ENCODE measurements at places on chromosomes 7 and 10.

DNA sequence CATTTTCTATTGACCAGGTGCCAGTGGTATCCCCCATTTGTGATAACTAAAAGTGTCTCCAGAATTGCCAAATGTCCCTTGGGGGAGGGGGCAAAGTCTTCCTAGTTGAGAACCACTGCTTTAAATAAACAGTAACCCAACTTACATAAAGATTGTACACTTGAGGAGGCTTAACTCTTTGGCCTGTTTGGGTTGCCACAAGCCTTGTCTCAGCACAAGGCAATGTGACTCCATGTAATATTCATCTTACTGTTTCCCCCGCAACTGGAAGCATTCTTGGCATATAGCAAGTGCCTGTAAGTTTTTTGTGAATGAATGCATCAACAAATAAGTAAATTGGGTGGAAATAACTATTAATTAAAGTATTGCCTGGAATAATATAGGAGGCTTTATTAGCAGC, 108.3 kb downstream of the ANK3 start:
- no peak for DNase-seq

GRCh38 chr10:97685395-97685958, 1.6 kb downstream of the AVPI1 start:
- DNase-seq, result no peak

DNA sequence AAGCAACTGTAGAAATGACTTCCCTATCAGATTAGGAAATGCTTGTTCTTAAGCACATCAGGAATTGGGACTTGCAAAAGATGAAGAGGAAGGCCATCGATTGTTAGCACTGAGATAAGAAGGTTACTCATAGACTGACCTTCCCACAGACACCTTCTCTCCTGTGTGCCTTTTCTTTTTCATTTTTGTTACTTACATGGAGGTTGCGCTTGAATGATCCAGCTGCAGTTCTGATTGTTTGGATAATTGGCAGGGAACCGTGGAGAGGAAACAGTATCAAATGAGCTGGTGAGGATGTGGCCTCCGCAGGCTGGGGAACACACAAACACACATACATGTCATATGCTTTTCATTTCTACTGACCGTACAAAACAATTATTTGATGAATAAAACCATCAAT, 134.9 kb upstream of the RSU1 start:
- DNase-seq, result no peak

DNA sequence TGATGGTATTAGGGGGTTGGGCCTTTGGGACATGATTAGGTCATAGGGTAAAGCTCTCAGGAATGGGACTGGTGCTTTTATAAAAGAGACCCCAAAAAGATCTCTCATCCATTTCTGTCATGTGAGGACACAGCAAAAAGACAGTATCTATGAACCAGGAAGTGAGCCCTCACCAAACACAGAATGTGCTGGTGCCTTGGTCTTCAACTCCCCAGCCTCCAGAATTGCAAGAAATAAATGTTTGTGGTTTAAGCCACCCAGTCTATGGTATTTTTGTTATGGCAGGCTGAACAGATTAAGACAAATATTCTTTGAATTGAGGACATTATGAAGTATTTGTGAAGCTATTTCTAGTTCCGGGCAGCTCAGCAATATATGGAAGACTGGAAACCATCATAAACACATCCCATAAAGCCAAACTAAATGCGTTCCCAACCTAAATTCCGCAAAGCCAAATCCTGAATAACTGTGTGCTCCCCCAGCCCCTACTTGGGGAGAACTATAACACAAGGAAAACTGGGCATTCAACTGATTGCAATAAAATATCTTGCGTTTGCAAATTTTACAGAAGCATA, 153.7 kb downstream of the GALNT17 start:
- DNase-seq, result no peak

DNA sequence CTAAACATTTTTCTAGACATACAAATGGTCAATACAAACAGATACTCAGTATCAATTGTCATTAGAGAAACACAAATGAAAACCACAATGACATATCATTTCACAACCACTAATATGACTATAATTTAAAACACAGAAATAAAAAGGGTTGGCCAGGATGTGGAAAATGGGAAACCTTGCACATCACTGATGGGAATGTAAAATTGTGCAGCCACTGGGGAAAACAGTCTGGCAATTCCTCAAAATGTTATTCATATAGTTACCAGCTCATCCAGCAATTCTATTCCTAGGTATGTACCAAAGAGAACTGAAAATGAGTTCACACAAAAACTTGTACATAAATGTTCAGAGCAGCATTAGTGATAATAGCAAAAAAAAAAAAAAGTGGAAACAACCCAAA, 106.1 kb upstream of the LRRTM3 start:
- no peak for DNase-seq

DNA sequence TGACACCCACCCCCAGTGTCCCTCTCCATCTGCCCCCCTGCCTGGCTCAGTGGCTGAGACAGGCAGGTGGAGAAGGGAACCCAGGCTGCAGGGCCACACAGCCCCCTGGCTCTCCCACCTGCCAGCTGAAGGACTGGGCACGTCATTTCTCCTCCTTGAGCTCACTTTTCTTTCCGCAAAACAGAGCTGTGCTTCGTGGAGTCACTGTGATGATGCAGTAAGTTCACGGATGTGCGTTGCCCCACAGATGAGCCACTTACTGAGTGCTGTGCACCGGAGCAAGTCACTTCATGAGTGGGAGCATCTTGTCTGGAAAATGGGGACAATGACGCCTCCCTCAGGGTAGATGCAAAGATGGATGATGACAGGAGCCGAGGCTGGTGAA, 2.7 kb downstream of the OPN4 start:
- DNase-seq, result no peak

DNA sequence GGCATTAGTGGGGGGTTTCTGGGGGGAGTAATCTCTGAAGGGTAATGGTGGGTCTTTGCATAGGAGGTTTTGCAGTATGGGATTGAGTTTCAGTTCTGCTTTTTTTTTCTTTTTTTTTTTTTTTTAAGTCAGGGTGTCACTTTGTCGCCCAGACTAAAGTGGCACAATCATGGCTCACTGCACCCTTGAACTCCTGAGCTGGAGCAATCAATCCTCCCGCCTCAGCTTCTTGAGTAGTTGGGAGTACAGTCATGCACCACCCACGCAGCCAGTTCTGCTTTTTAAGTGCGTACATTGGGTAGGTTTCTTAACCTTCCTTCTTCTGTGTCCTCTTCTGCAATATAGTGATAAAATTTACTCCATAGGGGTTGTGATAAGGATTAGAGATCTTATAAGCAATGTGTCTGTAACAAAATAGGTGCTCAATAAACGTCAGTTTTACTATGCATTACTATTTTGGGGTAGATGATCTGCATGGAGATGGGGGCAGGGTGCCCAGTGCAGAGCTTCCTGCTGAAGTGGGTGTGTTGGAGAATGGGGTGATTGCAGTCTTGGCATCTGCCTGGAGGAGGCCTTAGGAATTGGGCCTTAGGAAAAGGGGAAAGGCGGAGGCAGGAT, 9.6 kb downstream of the KAZALD1 start:
- no peak for DNase-seq

- no peak for DNase-seq
These were observed 35.0 kb downstream of the WBP1L start for GRCh38 chr10:102778781-102779180.

DNA sequence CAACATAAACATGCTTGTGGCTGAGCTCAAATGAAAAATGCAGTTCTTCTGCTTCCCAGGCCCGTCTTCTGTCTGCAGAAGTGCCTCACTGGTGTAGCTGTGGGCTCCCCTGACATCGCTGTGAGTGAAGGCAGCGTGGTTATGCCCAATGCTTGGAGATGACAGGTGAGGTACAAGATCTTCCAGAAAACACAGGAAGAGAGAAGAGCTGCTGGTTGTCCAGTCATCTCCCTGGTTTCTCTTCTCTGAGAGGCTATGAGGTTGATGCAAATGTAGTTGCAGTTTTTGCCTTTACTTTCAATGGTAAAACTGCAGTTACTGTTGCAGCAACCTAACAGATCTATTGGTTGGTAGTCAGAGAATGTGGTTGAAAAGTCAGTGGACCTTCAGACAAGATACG, 223.6 kb downstream of the GATA3 start:
- DNase-seq, result no peak

DNA sequence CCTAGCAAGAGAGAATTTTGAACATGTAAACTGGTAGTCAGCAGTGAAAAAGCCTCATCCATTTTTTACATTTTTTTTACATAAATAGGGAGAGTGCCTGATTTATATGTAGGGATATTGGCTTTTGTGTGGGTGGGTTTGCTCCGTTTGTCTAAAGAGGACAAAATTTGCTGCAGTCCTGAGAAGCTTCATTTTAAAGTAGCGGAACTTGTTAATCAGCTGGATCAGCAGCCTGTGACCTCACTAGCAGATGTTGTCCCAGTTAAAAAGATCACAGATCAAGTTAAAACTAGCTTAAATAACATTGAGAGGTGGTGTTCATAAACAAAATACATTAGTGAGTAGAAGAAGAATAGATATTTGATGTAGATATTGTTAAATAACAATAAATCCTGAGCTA, 2.6 kb downstream of the ATRNL1 start:
- DNase-seq, result no peak

DNA sequence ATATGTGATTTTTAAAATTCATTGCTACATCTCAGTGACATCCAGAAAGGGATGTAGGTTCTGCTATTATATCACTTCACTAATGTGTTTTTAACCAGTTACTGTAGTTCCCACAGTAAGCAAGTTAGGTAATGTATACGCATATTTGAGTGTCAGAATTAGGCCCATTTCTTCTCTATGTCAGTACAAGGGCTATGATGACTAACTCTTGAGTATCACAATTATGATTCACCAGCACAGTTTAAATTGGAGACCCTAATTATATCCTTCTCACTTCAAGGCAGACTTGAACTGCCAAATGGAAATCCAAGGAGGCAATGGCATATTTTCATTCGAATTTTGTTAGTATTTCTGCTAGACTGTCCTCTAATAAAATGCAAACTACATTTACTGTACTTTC, 23.6 kb downstream of the BZW2 start:
- DNase-seq, result no peak

GRCh38 chr10:22853906-22854447, 73.9 kb upstream of the ARMC3 start:
- DNase-seq, result no peak

DNA sequence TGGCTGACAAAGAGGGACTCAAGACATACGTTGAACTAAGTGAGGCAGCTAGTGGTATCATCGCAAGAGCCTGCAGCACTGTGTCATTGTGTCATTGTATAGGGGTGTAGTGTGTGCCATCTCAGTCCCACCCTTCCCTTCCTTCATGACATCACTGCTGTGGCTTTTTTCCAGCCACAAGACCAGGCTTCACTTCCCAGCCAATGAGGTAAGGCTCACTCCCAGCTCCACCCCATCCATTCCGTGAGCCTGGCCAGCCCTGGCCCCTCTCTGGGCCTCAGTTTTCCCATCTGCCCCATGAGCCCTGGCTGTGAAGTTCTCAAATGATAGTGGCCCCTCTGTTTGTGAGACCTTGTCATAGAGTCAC, 134.3 kb upstream of the ZMIZ1 start:
- no peak for DNase-seq

GRCh38 chr7:156318926-156319325, 321.6 kb upstream of the RNF32 start:
- no peak for DNase-seq

- DNase-seq, result no peak
These were observed 22.0 kb downstream of the IMMP2L start for GRCh38 chr7:111540199-111540815.

DNA sequence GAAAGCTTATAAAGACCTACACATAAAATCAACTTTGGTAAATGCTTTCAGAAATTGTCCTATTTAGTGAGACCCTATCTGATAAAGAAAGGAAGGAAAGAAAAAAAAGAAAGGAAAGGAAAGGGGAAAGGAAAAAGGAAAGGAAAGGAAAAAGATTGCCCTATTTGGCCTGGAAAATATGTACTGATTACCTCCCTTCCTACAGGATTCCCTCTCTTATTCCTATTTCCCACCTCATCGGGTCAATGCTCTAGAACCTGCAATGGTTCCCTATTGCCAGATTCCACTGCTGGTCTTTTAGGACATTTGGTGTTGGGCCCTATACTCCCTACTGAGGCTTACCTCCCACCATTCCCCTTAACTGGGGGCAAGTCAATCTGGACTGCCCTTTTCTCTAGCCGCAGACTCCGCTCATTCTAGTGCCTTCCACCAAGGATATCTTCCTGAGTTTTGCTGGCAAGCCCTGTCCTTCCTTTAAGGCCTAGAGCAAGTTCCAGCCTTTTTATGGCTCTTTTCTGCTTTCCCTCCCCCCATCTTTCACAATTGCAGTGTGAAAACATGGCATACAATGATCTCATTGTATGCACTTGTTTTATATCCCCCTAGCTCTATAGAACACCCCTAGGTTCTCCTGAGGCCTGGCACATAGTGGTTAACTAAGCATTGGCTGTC, 4.4 kb downstream of the DDIT4 start:
- DNase-seq, result no peak

GRCh38 chr10:63976538-63976937, 455.3 kb downstream of the REEP3 start:
- DNase-seq, result no peak

- DNase-seq, result no peak
These were observed 44.8 kb downstream of the MALSU1 start for GRCh38 chr7:23343806-23344475.

- DNase-seq, result no peak
These were observed 381.2 kb upstream of the MBL2 start for GRCh38 chr10:53153831-53154230.

DNA sequence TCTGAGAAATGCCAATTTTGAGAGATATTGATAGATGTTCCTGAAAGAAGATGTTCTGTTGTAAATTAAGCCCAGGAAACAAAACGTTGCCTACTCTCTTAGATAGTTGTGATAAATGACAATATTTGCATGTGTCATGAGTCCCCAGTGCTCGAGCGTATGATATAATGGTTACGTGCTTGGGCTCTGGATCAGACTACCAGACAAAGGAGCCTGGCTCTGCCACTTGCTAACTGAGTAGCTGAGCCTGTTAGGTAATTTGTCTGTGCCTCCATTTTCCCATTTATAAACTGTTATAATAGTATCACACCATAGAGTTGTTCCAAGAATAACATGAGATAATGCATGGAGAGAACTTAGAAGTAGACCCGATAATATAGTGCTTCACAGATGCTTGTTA, 1.8 kb downstream of the A1CF start:
- no peak for DNase-seq

DNA sequence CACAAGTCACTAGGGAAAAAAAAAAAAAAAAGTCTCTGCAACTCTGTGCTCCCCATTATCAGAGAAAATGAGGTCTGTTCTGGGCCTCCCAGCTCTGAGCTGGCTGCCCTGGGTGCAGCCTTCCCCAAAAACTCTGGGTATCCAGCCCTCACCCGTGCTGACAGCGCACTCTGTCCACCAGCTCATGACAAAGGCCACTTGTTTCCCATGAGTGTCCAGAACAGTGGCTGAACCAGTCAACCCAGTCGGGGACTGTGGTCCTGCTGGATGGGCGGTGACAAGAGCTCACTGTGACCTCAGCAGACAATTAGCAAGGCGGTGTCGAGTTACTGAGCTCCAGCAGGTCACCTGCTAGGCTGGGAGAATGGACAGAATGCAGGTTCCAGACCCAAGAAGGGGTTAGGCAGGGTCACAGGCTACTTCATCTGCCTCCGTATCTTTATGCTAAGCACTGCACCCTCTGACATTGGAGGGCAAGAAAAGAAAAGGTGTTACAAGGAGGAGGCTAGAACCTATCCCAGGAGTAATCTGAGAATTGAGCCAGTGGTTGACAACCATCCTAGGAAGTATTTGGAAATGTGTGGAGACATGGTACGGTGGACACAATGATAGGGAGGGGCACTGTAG, 37.2 kb downstream of the DLG5 start:
- DNase-seq, result no peak

- no peak for DNase-seq
These were observed 33.8 kb downstream of the NOLC1 start for GRCh38 chr10:102185811-102186527.

Data from activated T-helper 1 cell treated with anti-CD3 and anti-CD28 coated beads, Interleukin-12 subunit alpha, Interleukin-12 subunit beta, Interleukin-2, Interleukin-4 antibody, amounts not matched to agents 30 ng/mL and 10 ng/mL and 1 ng/mL, durations not matched to agents 14 hours and 24 hours and 36 hours (primary cell).